ENCODE measurements at places on chromosomes 6 and 20.

DNA sequence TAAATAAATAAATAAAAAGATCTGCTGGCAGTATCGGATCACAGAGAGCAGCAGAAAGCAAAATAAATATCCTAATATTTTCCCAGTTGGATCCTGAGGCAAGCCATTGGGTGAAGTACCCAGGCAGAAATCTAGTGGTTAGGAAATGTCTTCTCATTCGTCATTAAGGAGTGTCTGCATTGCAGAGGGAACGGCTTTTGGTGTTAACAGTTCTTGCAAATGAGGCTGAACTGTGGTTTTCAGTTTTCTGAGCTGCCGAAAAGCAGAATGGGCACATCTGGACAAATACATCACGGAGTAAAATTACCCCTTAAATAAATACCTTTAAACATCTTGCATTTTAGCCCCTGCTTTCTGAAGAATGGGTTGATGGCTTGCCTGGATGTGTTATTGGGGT is 82.3 kb upstream of the MPC1 start:
- DNase-seq: no peak

- DNase-seq: no peak
These were observed 53.4 kb upstream of the OLIG3 start for GRCh38 chr6:137547601-137548000.

GRCh38 chr6:25413207-25413905 is 134.2 kb downstream of the CARMIL1 start:
- no peak for DNase-seq

GRCh38 chr20:23226612-23227265 is 123.9 kb upstream of the NXT1 start:
- DNase-seq: no peak

GRCh38 chr6:158536084-158536890 is 23.6 kb upstream of the TMEM181 start:
- peak; percentile 73 for DNase-seq

DNA sequence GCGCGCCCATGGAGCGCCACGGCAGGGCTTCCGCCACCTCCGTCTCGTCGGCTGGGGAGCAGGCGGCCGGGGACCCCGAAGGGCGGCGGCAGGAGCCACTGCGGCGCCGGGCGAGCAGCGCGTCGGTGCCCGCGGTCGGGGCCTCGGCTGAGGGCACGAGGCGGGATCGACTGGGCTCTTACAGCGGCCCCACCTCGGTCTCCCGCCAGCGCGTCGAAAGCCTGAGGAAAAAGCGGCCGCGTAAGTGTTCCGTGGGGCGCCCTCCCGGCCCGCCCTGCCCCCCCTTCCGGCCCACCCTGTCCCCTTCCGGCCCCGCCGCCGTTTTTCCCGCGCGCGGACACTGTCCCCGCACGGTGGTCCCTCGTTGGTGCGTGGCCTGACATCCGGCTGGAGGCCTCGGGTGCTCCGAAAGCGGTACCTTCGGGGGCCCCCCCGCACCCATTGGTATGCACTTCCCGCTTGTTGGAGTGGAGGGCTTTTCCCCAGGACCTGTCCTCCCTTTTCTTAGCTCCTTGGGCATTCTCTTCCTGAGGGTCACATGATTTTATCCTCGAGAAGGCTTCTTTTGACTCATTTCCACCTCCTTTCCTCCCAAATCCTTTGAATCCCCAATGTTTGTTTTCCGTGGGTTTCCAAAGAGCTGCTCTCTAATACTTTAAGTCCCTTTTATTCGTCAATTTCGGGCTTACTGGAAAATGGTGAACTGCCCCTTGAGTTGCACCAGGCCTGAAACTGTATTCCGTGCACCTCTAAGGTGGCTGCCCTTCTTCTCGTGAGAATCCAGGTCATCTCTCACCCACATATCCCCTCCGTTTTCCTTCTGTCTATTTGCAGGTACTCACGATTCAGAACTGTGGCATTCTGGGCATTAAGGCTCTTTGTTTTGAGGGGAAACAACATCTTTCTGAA is 556 bp downstream of the PANK2 start:
- DNase-seq: peak; percentile 42

GRCh38 chr6:95866732-95867131 is 149.0 kb upstream of the FUT9 start:
- DNase-seq: no peak

DNA sequence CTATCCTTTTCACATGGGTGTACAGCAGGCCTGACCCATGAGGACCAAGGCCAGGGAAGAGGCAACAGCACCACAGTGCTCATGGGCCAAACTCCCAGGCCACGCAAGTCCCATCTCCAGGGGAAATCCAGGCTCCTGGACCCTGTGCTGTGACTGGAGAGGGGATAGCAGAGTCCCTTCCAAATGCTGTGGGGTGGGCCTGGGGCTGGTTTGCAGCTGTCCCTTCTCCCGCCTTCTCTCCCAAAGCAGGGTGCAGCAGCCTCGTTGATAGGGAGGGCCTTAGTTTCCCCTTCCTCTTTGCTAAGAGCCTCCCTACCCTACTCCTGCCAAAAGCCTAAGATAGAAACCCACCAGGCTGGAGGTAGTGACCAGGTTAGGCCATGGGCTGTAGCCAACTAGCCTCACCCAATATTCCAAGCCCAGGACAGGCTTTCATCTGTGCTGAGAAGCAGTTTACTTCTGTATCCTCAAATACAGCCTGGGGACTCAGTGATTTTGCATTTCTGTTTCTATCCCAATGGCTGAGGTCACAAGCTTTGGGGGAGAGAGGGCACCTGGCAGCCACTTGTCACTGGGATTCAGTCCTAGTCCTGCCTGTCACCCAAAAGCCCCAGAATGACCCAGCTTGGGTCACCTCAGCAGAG is 1.4 kb downstream of the CTSZ start:
- DNase-seq: no peak

DNA sequence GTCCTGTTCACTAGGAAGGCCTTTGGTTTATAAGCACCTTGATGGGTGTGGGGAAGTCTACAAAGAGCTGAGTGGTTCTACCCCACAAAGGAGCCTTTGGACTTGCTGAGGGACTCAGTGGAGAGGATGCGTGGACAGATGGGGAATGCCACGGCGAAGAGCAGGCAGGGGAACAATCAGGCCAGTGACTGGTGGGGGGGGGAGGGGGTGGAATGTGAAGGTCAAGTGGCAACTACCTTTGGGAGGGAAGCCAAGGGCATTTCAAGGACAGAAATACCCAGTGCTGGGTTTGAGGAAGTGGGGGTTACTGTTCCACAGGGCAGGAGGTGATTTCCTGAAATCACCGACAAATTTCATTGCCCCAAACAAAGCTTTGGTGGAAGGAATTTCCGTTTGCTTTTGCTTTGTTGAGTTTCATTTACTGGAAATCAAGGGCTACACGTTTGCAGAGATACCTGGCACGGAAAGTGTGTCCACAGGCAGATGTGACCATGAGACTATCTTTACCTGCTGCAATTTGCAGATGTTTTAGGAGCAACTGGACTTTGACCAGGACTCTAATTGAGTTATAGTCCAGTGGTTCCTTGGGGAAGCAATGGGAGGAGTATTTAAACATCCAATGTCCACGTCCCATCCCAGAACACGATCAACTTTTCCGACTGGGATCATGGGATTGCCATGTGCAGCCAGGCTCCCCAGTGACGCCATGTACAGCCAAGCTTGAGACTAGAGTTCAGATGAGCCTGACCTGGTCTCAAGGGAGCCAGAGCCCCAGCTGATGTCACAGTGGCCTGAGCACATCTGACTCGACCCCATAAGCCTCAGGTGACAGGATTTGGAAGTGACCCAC is 8.0 kb downstream of the CST3 start:
- DNase-seq: no peak

- no peak for DNase-seq
These were observed 24.4 kb upstream of the BNIP5 start for GRCh38 chr6:36361071-36361470.

DNA sequence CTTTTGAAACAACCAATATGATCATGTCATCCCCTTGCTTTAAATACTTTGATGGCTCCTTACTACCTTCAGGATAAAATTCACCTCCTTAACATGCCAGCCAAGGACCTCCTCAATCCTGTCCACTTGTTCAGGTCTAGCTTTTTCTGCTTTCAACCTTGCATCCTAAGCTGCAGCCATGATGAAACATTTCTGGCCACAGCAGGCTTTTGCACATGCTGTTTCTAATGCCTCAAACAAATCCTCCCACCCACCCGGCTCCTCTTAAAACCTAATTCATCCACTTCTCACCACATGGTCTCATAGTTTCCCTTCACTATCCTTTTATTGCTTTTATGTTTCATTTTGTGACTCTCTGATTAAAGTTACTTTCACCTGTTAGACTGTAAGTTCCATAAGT is 124.6 kb downstream of the MYB start:
- no peak for DNase-seq

DNA sequence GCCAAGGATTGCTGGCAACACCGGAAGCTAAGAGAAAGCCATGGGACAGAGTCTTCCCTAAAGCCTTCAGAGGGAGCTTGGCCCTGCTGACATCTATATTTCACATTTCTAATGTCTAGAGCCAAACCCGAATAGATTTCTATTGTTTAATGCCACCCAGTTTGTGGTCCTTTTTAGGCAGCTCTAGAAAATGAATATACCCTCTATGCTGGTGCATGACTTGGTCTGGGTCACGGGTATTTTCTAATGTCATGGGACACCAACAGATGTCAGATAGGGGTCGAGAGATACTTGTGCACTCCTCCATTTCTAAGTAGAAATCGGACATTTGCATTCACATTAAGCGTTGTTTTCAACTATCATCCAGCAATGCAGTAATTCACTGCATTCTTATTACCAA is 37.0 kb upstream of the SOX4 start:
- no peak for DNase-seq

GRCh38 chr6:20802596-20802995 is 268.3 kb downstream of the CDKAL1 start:
- no peak for DNase-seq

DNA sequence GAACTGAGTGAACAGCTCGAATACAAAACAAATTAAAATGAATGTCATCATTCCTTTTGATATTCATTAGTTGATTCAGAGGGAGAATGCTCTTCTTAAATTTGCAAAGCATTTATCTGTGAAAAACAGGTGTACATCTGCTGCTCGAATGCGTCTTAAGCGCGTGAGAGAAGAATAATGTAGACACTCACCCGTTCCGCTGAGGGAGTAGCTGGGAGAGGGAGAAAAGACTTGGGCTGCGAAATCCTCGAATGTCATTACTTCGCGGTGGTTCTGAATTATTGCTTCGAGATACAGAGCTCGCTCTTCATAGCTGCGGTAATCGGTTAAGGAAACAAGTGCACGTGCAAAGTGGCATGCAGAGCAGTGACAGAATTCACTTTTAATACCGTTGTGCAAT is 43.9 kb downstream of the INSM1 start:
- no peak for DNase-seq

- no peak for DNase-seq
These were observed 32.7 kb downstream of the ROS1 start for GRCh38 chr6:117393045-117393444.

- DNase-seq: no peak
These were observed 105.2 kb downstream of the NFATC2 start for GRCh38 chr20:51437182-51437924.

- no peak for DNase-seq
These were observed 119.5 kb downstream of the SCAF8 start for GRCh38 chr6:154852687-154853086.

- DNase-seq: no peak
These were observed 129.7 kb downstream of the FAXC start for GRCh38 chr6:99219788-99220187.

GRCh38 chr20:40565682-40566040 is 123.4 kb downstream of the MAFB start:
- no peak for DNase-seq

GRCh38 chr6:42010909-42011308 is 39.4 kb upstream of the TAF8 start:
- DNase-seq: no peak

- no peak for DNase-seq
These were observed 915.2 kb downstream of the TFAP2A start for GRCh38 chr6:9499709-9500108.

- peak; percentile 79 for DNase-seq
These were observed at the start of gene UST for GRCh38 chr6:148746363-148747144. TSS of gene UST (plus strand) at chr6:148747030. CDS start at chr6:148747431, 401 bp downstream.

DNA sequence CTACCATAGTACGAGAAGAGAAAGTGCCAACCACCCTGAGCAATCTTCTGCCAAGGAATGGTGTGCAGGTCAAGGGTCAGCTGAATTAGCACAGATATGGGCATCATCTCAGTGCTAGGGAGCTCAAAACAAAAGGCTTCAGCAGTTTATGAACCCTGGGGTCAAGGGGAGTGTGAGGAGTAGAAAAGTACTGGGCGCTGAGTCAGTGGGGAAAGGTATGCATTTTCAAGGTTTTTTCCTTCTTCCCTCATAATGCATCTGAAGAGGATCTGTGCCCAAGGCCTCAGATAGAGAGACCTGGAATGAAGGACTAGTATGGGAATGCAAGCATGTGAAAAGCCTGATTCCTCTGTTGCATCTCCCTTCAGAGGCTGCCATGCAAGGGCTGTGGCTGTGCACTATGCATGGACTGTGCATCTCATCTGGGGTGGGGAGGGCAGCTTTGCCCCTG is 81.7 kb downstream of the PERP start:
- DNase-seq: no peak

DNA sequence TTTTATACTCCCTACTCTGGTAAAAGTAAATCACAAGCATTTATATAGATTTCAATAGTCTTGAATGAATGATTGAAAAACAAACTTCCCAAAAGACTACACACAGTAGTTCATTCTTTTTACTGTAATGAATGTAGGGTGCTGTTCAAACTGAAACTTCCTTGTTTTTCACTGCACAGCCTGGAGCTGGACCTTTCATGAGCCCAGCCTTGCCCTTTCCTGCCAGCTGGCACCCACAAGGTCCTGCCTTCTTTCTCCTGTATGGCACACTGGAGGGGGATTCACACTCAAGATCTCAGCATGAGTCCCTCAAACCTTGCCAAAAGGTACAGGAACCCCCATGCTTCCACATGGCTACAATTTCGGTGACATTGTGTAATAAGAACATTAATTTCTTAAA is 50.9 kb downstream of the COL12A1 start:
- no peak for DNase-seq

- no peak for DNase-seq
These were observed 1.2 kb downstream of the CDC40 start for GRCh38 chr6:110181131-110182030.

DNA sequence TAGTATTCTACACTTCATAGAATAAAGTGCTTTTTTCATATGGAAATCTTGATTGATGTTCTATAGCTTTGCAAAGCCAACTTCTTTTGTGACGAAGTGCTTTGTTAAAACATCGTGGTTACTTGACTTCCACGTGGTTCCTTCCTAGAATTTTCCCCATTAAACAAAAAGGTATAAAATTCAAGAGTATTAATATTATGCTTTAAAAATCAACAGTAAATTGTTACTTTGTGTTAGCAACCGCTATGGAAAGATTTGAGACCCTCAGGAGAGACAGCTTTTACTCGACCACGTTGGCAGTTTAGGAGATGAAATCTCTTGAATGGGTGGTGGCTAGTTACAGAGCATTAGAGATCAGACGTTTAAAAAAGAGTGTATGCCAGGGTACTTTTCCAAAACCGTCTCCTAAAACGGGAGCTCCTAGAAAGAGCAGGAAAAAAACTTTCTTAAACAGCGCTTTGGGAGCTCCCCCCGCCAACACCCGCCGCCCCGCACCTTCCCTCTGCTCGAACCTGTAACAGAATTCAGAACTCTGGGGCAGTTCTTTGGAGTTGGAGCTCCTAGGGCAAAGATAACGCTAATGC is 920 bp downstream of the GJA1 start:
- DNase-seq: no peak

Data from CD4-positive, alpha-beta T cell treated with Interleukin-17A for 1 hour (primary cell).